SJSA1 (cell line): ENCODE measurements at places on chromosomes 4 and X. TPM values are rescaled to one million over a fixed set of nuclear protein-coding genes. Genes with fewer than 3 reads are reported as not detected.

DNA sequence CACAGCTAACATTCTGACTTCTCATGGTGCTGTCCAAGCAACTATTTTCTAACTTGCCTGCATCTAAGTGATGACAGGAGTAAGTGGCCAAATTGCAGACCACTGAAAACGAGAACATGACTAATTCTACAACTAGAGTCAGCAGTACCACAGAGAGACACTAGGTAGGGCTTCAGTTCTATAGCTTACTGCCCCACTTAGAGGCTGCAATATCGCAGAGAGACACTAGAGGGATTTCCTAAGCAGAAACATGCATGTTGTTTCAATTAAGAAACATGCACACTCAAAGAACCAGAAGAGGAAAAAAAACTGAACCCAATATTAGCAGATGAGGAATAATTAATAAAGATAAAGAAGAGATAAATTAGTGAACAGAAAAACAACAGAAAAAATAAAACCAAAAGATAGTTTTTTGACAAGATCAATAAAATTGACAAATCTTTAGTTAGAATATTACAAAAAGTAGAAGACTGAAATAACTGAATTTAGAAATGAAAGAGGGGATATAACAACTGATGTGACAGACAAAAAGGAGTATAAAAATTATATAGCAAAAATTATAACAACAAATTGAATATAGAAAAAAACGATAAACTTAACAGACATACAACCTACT, 100.8 kb downstream of the SPIN4 start:
- no peaks in the 10 kb centered on the region for H3K4me1 ChIP-seq
- DNase-seq: peak; percentile 30
- H3K36me3 ChIP-seq: no peaks in the 10 kb centered on the region

DNA sequence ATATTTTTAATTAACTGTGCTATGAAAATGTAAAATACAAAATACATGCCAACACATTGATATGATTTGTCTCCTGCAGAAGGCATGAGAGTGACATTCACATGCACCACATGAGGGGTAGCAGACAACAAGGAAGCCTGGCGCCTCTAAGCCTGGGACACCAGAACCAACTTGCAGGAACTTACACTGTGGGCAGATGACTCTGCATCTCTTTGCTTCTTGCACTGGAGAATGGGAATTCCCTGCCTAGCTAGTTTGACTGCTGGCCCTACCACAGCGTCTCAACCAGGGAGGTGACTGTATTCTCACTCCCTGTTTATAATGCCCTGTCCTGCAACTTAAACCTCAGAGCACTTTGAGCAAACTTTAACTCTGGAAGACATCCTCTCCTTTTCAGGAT, 40.5 kb downstream of the PAGE2 start:
- H3K27me3 ChIP-seq: no peaks in the 10 kb centered on the region
- H3K4me1 ChIP-seq: no peaks in the 10 kb centered on the region
- no peak overlapping the region for H3K27ac ChIP-seq
- H3K4me3 ChIP-seq: no peak overlapping the region
- no peaks in the 10 kb centered on the region for H3K36me3 ChIP-seq
- DNase-seq: no peak

Gene DCAF12L1
- total RNA-seq: not detected in 2 replicates

DNA sequence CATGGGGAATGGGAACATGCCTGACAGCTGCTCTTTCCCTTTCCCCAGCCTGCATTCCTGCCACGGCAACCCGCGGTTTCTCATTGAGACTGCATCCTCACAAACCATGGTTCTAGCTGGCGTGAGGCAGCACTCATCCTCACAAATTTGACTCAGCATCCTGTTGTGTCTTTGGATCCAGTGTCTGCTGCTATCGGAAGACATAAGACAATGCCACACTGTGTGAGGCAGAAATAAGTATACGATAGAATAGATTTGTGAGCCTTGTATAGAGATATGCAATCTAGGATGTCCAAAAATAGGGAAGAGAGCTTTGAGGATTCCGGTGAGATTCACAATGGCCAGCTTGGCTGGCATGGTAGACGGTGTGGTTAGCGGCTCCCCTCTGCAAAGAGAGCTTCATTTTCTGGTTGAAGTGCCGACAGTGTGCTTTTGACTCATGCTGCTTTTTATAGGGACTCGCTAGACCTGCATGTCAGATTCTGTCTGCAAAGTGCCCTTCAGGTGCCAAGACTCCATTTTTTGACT, 161.3 kb upstream of the PSAPL1 start:
- H3K27me3 ChIP-seq: peaks cover 4% of the 10 kb centered on the region
- no peak overlapping the region for H3K27ac ChIP-seq
- no peak overlapping the region for H3K4me3 ChIP-seq
- H3K4me1 ChIP-seq: no peaks in the 10 kb centered on the region
- no peak for DNase-seq

Gene MAGEA2
- total RNA-seq: not detected in 2 replicates

DNA sequence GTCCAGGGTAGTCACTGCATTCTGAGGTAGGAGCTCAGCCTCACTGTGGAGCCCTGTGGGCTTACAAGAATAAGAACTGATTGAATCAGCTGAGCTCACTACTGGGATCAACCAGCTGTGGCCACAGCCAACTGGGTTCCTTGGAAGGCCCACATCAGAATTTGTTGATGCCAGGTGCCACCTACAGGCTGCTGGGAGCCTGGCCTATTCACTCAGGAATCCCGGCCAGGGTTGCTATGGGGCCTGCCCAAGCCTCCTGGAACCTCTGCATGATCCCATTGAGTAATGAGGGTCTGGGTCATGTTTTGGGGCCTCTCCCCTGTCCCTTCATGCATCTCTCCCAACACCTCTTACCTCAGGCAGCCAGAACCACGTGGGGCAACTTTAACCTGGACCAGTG, 53.9 kb upstream of the KIAA1210 start:
- H3K36me3 ChIP-seq: no peaks in the 10 kb centered on the region
- H3K4me1 ChIP-seq: no peaks in the 10 kb centered on the region
- DNase-seq: no peak
- no peak overlapping the region for H3K4me3 ChIP-seq

Gene AMER1
- 2.3 and 3.4 TPM in 2 replicates for total RNA-seq

- DNase-seq: peak; percentile 27
- no peak overlapping the region for H3K27ac ChIP-seq
- no peaks in the 10 kb centered on the region for H3K27me3 ChIP-seq
- peaks cover 13% of the 10 kb centered on the region for H3K4me1 ChIP-seq
- no peaks in the 10 kb centered on the region for H3K36me3 ChIP-seq
- no peak overlapping the region for H3K4me3 ChIP-seq
These were observed 545.6 kb upstream of the LCORL start for GRCh38 chr4:18566970-18567799.

Gene PRPS1
- 72.0 and 117 TPM in 2 replicates for total RNA-seq

DNA sequence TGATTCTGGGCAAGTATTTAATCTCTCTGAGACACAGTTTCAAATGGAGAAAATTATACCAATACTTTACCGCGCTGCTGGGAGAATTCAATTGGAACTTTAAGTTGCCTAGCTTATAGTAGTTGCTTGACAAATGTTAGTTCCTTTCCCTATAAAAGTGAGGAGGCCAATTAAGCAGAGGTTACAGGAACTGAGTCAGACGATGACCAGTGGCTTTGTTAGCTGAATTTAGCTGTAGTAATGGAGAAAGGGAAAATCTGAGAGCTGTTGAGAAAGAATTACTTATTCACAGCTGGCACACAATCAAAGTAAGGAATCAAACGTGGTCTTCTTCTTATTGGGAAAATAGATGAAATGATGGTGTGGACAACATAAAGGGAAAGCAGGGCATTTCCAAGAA, 29.6 kb downstream of the SMARCA1 start:
- no peak overlapping the region for H3K27ac ChIP-seq
- H3K27me3 ChIP-seq: no peaks in the 10 kb centered on the region
- peaks cover 36% of the 10 kb centered on the region for H3K36me3 ChIP-seq
- H3K4me1 ChIP-seq: peaks cover 18% of the 10 kb centered on the region

DNA sequence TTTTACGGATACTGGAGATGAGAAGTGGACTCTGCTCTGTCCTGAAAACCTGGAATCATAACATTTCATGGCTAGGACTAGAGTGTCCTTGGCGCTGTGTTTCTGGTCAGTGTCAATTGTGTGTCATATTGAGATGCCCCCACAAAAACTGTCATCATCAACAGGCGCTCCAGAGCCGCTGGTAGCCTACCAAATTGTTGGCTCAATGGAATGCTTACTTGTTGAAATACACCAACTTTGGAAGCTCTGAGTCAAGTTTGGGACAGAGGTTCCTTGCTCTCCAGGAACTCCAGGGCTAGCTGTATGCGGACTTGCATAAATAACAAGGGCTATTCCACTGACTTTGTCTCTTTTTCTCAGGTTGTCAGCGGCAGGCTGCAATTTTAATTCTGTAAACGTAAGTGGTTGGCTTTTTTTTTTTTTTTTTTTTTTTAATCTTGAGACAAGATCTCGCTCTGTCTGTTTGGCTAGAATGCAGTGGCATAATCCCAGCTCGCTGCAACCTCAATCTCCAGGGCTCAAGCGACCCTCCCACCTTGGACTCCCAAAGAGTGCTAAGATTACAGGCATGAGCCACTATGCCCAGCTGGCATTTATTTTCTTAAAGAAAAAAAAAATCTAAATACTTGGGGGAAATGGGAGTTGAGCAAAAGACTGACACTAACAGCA, 871 bp upstream of the HPGD start:
- peaks cover 22% of the 10 kb centered on the region for H3K27me3 ChIP-seq
- no peak overlapping the region for H3K27ac ChIP-seq
- peaks cover 8% of the 10 kb centered on the region for H3K4me1 ChIP-seq
- no peaks in the 10 kb centered on the region for H3K36me3 ChIP-seq
- peak overlapping the region; percentile 38 for H3K4me3 ChIP-seq
- DNase-seq: no peak

DNA sequence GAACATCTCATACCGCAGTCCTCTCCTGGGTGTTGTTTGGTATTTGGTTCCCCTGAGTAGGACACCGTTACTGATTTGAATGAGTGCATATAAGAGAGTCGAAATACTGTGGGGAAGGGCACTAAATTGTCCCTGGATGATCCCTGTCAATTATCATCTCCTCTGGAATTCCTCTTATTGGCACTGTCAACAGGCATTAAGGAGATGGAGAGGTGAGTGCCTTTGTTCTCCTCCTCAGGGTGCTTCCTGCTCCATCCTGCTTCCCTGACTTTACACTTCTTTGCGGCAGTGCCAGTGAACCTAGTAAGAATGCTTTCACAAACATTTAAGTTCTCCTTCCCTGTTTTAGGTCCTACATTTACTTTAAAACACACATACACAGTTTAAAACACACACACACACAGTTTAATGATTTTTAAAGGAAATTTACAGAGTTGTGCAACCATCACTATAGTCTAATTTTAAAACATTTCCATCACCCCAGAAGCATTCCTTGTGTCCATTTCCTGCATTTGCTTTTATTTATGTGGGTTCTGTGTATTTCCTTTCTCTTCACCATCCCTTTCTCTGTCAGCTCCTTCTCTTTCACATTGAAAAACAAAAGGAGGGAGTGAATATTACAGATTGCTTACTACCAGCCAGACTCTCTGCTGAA, 20.9 kb upstream of the ZRSR2 start:
- no peaks in the 10 kb centered on the region for H3K36me3 ChIP-seq
- no peak overlapping the region for H3K4me3 ChIP-seq
- no peaks in the 10 kb centered on the region for H3K27me3 ChIP-seq
- H3K4me1 ChIP-seq: no peaks in the 10 kb centered on the region
- no peak overlapping the region for H3K27ac ChIP-seq
- DNase-seq: no peak

Gene XAGE2
- 0.39 and 2.7 TPM in 2 replicates for total RNA-seq

DNA sequence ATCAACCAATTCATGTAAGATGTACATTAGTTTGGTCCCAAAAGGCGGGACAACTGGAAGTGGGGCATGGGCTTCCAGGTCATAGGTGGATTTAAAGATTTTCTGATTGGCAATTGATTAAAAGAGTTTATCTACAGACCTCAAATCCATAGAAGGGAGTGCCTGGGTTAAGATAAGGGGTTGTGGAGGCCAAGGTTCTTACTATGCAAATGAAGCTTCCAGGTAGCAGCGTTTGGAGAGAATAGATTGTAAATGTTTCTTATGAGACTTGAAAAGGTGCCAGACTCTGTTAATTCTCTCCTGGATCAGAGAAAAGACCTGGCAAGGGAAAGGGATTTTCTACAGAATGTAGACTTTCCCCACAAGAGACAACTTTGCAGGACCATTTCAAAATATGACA, 2.4 kb downstream of the MGST2 start:
- no peaks in the 10 kb centered on the region for H3K36me3 ChIP-seq
- H3K27ac ChIP-seq: no peak overlapping the region
- no peak for DNase-seq
- peaks cover 11% of the 10 kb centered on the region for H3K4me1 ChIP-seq
- no peaks in the 10 kb centered on the region for H3K27me3 ChIP-seq

Gene KCND1
- total RNA-seq: 0.18 TPM in 1 of 2 replicates, not detected in the other

DNA sequence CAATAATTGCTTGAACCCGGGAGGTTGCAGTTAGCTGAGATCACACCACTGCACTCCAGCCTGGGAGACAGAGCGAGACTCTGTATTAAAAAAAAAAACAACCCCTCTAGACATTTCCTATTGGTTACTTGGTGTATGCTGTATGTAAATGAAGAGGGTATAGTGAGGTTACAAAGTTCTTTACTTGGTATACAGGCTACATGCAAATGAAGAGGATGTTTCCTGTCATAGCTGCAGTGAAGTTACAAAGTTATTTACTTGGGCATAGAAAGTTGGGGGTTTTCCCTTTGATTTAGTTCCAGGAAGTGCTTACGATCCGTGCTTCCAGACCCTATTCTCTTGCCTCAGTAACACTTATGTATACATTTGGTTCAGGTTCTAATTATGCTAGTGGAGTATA, 38.4 kb upstream of the CLNK start:
- no peak for DNase-seq
- no peak overlapping the region for H3K4me3 ChIP-seq
- no peak overlapping the region for H3K27ac ChIP-seq
- no peaks in the 10 kb centered on the region for H3K27me3 ChIP-seq
- no peaks in the 10 kb centered on the region for H3K36me3 ChIP-seq
- no peaks in the 10 kb centered on the region for H3K4me1 ChIP-seq

DNA sequence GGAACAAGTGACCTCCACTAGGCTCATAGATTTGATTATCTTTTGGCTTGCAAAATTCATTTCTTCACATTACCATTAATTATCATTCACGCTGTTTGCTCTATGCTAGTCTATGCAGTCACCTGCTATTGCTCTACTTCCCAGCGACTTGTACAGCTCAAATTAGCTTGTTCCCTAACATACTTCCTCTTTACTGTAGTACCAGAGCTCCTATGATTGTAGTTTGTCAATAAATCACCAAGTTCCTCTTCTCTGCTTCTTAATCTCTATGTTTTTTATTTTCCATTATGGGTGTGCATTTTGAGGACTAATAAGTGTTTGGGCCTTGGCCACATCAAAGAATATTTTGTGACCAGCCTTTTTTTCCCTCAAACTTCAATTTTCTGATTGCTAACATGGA, 6.2 kb upstream of the GSPT2 start:
- H3K4me3 ChIP-seq: no peak overlapping the region
- DNase-seq: no peak
- no peaks in the 10 kb centered on the region for H3K36me3 ChIP-seq
- H3K27me3 ChIP-seq: no peaks in the 10 kb centered on the region
